ENCODE measurements at places on chromosomes 6 and 20.

DNA sequence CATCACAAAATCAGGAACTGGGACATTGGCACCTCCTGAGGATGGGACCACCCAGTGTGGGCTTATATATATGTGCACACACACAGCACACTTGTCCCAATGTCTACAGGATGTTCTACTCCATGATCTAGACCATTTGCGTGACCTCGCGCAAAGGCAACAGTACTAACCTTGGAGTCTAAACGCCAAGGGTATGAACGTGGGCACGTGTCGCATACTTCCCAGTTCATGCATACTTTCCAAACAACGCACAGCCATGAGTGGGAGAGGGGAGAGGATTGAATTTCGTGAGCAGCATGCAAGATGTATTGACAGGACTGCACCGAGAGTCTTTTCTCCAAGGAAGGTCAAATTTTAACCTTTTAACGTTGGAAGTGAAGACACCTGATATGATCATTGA, 214.2 kb upstream of the QKI start:
- no peak for DNase-seq

GRCh38 chr6:72080260-72080941, 194.1 kb downstream of the RIMS1 start:
- no peak for DNase-seq

- DNase-seq: no peak
Observed at GRCh38 chr6:80872199-80872950, 765.9 kb downstream of the BCKDHB start.

DNA sequence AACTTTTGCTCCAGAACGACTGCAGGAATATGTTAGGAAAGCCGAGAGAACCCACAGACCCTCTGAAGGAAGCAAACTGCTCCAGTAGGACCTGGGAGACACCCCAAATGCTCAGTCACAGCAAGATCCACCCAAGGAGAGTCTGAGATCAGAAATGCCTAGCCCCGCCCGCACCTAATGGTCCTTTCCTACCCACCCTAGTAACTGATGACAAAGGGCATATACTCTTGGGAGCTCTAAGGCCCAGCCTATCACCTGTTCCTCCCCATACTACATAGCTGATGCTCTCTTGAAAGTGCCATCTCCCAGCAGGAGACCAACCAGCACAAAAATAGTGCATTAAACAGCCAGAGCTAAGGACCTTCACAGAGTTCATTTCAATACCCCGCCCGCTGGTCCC, 67.6 kb downstream of the CD2AP start:
- DNase-seq: no peak

- DNase-seq: no peak
Observed at GRCh38 chr6:25058441-25058840, 122.7 kb upstream of the RIPOR2 start.

DNA sequence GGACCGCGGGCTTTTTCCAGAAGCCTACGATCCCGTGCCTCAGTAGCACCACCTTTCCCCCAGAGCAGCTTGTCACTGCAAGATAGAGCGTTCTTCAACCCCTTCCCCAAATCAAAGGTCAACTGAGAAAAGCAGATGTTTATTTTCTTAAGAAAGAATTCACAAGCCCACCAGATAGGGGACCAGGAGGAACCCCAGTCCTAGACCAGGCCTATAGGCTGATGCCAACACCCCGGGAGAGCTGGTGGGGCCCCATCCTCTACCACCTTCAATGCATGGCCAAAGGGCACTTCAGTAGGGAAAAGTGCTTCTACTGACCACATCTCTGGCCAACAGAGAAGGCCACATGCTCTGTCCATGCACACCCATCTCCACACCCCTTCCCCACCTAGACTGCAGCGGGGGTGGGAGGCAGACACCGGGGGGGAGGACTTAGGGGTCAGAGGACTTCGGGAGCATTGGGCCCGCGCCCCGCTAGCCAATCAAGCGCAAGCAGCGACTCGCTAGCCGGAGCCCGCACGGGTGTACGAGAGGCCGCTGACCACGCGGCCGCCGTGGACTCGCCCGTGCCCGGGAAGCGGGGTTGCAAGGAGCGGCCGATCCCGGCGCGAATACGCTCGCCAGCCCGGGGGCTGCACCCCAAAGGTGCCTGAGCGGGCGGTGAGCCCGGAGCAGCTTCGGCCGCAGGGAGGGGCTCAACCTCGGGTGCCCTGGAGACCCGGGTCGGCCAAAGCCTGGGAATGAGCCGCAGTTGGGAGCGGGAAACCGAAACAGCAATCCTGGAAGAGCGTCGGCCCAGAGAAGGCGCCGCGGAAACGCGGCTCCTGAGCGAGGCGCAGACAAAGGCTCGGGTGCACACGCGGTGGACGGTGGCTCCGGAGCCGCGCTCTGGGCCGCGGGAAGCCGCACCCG, 2.8 kb downstream of the PDE10A start:
- DNase-seq: no peak

DNA sequence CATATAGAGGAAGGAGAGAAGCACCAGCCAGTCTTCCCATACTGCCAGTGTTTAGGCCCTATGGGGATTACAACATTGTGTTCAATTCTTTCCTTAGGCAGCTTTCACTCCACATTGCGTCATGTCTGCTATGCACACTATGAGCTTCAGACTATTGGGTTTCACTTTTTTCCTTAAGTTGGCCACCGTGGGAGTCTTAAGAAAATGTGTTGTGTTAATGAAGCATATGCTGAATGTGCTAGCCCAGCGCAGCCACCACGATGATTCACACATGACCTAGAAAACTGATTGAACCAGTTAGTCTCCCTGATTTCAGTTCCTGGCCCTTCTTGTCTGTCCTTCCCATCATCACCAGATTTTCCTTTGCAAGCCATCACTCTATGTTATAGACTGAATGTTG, 21.5 kb downstream of the TUBB2B start:
- no peak for DNase-seq

DNA sequence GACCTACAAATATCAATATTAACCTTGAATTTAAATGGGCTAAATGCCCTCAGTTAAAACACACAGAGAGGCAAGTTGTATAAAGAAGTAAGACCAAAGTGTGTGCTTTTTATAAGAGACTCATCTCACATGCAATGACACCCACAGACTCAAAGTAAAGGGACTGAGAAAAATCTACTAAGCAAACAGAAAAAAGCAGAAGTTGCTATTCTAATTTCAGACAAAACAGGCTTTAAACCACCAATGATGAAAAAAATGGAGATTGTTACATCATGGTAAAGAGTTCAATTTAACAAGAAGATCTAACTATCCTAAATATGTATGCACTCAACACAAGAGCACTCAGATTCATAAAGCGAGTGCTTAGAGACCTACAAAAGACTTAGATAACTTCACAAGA, 741.9 kb upstream of the MARCKS start:
- DNase-seq: no peak

GRCh38 chr6:130482645-130483390, 117.0 kb downstream of the TMEM200A start:
- no peak for DNase-seq

- no peak for DNase-seq
Observed at GRCh38 chr6:3317741-3318211, 59.0 kb downstream of the PSMG4 start.

DNA sequence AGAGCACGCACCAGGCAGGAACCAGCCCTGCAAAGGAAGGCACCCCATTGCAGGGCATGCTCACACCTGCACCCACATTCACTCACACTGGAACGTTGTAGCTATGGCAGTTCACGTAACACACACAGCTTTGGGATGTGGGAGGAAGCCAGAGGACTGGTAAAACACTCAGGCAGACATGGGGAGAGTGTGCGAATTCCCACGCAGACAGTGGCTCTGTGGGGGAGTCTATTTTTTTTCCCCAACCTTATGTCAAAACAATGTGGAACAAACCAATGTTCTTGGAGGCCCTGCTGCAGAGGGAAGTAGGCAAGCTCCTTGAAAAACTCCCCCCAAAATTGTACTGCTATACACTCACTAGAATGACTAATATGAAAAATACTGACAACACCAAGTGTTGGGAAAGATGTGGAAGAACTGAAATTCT, 91.0 kb downstream of the PPP1R14C start:
- no peak for DNase-seq

DNA sequence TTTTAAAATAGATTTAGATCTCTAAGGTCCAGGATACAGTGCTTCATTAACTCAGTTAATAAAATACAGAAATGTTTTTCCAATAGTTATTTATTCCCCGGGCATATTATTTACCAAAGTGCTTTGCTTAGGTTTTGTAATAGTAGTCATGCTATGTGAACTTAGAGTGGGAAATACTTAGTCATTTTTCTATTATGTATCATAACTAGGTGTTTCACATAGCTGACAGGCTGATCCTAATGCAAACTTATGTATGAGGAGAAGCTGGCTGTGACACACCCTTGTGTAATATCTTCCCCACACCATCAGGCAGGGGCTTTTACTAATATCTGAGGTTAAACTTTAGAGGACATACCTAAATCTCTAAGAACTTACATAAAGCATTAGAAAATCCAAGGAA, 277.7 kb upstream of the RIMS1 start:
- no peak for DNase-seq

GRCh38 chr6:124557873-124558272, 404.4 kb upstream of the RNF217 start:
- no peak for DNase-seq

- DNase-seq: no peak
Observed at GRCh38 chr20:24699321-24700165, 230.1 kb downstream of the SYNDIG1 start.

DNA sequence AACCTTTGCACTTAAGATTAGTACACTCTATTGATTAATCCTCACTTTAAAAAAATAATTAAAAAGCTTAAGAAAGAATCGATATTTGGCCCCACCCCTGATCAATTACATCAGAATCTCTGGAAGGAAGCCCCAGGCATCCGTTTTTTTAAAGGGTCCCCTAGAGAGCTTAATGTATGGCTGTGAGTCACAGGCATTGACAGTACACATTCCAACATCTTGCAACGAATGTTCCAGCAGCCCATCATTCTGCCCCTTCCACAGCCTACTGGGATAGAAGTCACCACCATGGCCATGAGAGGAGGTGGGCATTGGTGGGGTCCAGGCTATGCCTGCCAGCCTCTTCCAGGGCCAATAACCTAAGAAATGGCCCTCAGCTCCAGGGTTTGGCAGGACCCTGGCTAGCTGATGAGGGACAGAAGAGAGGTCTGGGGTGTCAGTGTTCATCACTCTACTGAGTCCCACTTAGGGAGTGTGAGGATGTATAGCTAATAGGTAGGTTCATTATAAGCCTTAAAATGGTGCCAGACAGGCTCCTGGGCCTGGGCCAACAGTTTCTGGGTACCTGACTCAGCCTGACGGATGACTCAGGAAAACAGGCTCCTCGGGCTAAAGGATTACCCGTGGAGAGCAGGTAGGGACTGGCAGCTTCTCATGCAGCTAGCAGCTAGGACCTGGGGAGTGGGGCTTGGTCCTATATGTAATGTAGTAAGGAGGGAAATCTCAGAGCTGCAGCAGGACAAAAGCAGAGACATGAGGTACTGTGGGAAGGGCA, 40.4 kb downstream of the MDGA1 start:
- DNase-seq: no peak

GRCh38 chr6:149950423-149950822, 8.6 kb downstream of the ULBP2 start:
- no peak for DNase-seq

- no peak for DNase-seq
Observed at GRCh38 chr6:3392930-3393835, 63.7 kb downstream of the SLC22A23 start.

DNA sequence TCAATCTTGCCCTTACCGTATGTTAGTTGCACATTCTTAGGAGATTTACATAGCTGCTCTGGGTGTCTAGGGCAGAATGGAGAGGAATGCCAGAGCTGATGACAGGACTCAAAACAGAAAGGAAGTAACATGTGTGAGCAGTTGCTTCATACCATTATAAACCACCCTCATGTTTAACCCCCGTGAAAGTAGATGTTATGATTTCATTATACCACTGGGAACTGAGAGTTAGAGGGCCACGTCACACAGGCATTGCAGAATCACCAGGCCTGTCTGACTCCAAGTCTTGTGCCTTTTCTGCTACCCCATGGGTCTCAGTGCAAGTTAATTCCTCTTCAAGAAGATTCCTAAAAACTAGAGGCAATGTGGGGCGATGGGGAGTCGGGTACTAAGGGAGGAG, 23.5 kb upstream of the SIM1 start:
- DNase-seq: no peak

- no peak for DNase-seq
Observed at GRCh38 chr6:36414481-36414880, 27.0 kb upstream of the ETV7 start.

- no peak for DNase-seq
Observed at GRCh38 chr6:151452750-151453427, 963 bp upstream of the RMND1 start.

DNA sequence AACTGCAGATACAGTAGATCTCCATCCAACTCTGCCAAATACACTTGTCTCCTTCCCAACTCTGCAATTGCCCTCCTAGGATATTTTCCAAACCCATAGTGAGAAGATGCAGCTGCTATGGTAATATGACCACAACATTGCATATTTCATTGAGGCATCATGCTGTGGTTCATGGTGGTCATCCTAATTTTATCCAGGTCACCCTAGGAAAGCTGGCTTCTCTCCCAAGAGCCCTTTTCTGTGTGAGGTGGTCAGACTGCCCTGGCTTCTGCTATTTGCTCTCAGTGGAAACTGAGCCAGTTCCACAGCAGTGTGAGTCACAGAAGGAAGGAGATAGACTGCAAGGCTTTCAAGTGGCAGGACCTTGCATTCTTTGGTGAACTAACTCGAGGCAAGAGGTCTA, 5.5 kb downstream of the OGFRL1 start:
- no peak for DNase-seq

Measured in activated CD4-positive, alpha-beta T cell treated with anti-CD3 and anti-CD28 coated beads, Interleukin-2, amount 50 U/mL, for 16 hours (primary cell).